Activated T-helper 17 cell treated with anti-CD3 and anti-CD28 coated beads, Interleukin-2, amount 50 U/mL, for 72 hours (primary cell): ENCODE measurements at places on chromosomes 4 and X. TPM values are rescaled to one million over a fixed set of nuclear protein-coding genes. Genes with fewer than 3 reads are reported as not detected.

- ATAC-seq = peak; percentile 70
These were observed 105.6 kb downstream of the HNRNPD start for GRCh38 chr4:82268050-82268825.

DNA sequence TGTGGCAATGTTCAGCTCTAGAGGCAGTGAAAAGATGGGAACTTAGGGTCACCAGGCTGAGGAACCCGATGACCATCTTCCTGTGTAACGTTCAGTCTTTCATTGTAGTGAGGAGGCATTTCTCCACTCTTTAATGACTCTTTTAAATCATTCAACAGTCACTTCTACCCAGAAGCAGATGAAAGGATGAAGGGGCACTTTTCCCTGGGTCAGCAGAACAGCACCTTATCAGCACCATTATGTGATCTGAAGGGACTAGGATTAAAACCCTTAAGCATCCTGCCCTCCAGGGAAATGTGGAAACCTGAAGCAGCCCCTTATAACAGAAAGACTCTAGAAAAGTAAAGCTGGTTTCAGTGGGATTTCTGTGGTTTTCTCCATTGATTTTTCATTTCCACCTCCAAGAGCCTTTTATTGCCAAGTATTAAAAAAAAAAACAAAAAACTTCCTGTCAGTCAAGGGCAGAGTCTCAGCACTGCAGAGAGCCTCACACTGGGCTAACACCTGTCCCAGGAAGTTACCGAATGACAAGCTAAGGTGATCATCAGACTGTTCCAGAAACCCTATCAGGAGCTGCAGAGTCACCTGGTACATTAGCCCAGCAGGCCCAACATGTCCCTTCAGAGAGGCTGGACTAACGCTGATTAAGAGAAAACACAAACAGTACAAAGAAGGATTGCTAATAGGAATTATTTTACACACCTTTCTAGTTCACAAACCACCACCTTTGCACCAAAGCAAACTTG, 185.9 kb downstream of the SHROOM3 start:
- ATAC-seq = no peak

DNA sequence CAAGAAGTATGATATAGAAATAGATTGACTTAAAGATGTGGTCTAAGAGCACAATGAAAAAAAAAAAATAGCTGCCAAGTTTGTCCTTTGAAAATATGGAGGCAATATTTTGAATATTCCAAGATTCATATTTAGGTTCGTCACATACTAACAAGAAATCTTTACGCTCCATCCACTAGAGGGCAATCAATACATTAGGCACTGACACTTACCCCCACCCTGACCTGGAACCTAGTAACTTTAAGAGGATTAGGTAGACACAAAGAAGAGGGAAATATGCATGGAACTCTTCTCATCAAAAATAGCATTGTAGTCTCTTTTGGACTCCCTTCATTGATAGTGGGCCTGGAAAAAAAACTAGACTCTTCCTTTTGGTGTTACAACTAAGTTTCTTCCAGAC, 1108.1 kb downstream of the PCDH19 start:
- ATAC-seq = no peak

DNA sequence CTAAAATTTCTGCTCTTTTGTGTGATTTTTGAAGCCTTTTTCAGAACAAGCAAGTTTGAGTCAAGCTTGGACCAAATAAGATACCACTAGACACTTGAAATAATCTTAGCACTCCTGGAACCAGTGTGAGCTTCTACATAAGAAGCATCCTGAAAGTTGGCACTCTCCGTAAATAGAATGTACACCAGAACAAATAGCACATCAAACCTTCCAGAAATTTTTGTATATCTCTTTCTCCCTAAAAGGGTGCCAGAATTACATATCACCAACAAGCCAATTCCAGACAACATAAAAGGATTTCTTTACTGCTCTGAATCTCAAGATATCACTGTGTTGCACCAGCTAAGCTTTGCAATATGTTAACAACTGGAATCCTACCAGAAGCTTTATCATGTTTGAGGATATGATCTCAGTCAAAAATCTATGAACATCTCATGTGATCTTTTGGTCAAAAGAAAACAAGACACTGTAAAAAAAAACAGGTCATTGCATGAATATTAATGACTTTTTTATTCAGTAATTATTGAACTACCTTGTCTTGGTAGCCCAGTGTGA, 117.2 kb downstream of the PRSS12 start:
- ATAC-seq = no peak

DNA sequence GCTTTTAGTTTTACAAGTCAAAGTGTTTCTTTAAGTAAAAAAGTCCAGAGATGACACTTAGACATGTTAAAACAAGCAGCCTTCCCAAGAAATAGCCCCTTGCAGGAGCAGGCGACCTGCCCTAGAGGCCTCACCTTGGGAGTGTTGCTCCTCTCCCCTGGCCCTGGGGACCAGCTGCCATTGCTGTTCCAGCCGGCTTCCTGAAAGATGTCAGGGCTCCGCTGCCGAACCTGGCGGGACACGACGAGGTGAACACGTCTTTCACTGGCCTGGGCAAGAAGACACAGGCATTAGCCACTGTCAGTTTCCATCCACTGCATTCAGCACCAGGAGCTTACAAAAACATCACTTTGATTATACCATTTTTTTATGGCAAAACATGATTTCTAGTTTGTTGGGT, 104.1 kb downstream of the FIP1L1 start:
- no peak for ATAC-seq

GRCh38 chr4:78561677-78562076, 10.1 kb downstream of the ANXA3 start:
- no peak for ATAC-seq

DNA sequence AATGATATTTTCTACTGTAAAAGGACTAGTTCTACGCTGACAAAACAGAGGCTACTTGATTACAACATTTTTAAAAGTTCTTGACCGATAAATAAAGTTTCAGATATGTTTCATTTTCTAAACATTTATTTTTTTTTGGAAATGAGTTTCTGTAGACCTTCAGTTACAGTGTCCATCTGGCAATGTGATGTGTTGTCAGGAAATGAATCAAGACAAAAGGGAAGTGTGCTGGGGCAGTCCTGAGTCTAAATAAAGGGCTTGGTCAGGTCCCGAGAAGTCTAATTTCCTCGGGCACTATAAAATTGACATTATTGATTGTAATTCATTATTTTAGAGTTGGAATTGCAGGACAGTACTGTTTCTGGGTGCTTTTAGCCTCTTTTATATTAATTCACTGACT, 57.0 kb upstream of the FTHL17 start:
- ATAC-seq = no peak

DNA sequence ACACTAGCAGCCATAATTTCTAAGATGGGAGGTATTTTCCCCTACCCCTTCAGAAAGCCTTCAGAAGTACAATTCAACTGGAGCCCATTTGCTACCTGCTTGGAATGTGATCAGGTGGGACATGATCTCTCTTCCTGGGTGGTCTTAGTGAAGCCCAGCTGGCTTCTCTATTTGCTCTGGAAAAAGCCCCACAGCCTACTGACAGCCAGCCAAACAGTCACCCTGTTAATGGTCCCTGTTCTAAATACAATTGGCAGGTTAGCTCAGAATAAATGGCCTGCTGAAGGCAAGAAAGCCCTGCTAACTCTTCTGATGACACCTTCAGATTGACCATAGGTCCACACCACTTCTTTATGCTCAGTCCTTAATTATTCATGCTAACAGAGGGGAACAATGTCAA, 39.9 kb downstream of the HS6ST2 start:
- ATAC-seq = no peak

DNA sequence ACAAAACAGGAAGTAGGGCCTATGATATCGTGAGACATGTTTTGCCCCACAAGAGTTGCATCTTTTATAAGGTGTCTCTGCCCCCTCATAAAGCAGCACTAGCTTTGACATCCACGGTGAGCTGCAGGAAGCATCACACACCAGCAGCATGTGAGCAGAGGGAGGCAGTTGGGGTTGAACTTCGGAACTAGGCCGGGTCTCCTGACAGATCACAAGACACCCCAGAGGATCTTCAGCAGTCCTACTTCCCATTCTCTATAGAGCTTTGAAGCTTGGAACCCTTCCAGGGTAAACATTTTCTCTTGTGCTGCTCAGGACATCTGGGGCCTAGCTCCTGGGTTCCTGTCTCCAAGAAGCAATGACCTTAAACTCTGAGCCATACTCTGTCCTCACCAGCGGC, 27.5 kb downstream of the YY2 start:
- ATAC-seq = no peak

- ATAC-seq = no peak
These were observed 17.7 kb downstream of the UPRT start for GRCh38 chrX:75291611-75292010.

- no peak for ATAC-seq
These were observed 61.5 kb downstream of the GEMIN8 start for GRCh38 chrX:13968198-13968597.

DNA sequence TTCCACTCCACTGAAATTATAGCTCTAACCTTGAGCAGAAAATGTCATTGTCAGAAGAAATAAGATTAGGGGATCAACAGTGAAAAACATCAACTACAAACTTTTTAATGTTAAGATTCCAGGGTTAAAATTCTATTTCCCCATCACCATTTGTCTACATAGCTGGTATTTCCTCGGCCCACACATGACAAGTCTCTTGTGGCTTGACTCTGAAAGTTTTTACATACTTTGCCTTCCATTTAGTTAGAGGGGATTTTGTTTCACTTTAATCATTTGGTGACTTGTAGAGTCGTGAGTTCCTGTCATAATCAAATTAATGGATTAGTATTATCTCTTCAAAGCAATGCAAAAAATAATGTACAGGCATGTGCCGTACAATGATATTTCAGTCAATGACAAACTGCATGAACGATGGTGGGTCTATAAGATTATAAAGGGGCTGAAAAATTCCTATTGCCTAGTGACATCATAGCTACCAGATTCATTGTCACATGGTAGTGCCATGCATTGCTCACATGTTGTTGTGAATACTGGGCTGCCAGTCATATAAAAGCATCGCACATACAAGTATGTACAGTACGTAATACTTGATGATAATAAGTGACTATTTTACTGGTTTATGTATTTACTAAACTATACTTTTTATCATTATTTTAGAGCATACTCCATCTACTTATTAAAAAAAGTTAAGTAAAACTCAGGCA, 72.0 kb downstream of the ING2 start:
- no peak for ATAC-seq

DNA sequence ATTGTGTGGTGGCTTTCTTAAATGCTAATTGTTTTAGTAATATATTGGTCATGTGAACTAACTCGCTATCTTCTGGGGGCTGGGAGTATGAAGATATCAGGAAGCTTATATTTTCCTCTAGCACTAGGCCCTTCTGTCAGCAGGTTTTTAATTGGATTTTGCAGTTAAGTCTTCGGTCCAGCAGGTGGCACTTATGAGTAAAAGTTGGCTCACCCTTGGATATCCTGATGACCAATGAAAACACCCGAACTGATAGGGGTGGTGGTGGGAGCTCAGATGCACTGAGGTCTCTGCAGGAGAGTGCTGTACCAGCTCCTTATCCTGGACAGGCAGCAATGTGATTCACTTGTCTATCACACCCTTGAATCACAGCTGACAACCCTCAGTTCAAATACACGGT, 1365.8 kb upstream of the DIAPH2 start:
- no peak for ATAC-seq

DNA sequence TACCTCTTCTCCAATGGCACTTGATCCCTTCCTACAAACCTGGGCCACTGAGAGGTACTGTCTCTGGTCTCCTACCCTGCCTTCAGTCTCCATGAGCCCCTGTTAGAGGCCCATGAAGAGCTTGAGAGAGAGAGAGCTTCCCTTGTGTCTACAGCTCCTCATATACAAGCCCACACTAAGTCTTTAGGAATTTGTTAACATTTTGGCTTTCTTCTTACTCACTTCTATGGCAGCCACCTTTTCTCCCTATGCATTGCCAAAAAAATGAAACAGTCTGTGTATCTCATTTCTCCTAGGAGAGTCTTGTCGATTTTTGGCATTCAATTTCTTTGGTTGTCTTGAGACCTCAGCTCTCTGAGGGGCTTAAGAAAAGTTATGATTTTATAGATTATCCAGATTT, 90.9 kb upstream of the LNX1 start:
- ATAC-seq = no peak

DNA sequence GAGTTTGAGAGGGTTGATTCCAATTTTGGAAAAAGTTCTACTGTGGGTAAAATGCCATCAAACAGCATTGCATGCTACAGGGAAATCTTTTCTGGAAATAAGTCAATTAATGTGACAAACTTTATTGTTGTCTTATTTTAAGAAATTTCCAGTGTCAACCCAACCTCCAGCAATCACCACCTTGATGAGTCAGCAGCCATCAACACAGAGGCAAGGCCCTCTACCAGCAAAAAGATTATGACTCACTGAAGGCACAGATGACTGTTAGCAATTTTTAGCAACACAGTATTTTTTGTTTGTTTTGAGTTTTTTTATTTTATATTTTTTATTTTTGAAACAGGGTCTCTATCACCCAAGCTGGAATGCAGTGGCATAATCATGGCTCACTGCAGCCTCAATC, 165.4 kb upstream of the C1QTNF7 start:
- ATAC-seq = peak; percentile 45

GRCh38 chrX:31319586-31319985, 247.7 kb upstream of the FTHL17 start:
- ATAC-seq = no peak

DNA sequence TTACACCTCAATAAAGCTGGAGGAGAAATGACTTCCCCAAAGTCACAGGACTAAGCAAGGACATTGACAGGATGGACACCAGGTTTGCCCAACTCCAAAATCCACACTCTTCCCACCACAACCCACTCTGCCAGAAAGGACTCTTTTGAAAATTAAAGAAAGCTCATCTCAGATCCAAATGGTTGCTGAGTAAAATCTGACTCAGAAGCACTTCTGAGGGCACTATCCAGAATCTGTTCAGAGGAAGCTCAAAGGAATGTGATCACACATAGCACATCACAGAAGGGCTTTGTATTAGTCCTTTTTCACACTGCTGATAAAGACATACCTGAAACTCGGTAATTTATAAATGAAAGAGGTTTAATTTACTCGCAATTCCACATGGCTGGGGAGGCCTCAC, 155.5 kb downstream of the RAB28 start:
- ATAC-seq = no peak

- no peak for ATAC-seq
These were observed 258.1 kb upstream of the AGTR2 start for GRCh38 chrX:115912372-115912897.

XPNPEP2 gene
- total RNA-seq = 0.45 TPM

GRPR gene
- total RNA-seq = 0.19 TPM

PSAPL1 gene
- not detected for total RNA-seq
